ENCODE measurements at places on chromosomes 3 and 15. TPM values are rescaled to one million over a fixed set of nuclear protein-coding genes. Genes with fewer than 3 reads are reported as not detected.

The TEX9 gene
- 0.29 TPM for polyA plus RNA-seq

- no peak for DNase-seq
These were observed 79.0 kb upstream of the MFGE8 start for GRCh38 chr15:88992216-88992615.

DNA sequence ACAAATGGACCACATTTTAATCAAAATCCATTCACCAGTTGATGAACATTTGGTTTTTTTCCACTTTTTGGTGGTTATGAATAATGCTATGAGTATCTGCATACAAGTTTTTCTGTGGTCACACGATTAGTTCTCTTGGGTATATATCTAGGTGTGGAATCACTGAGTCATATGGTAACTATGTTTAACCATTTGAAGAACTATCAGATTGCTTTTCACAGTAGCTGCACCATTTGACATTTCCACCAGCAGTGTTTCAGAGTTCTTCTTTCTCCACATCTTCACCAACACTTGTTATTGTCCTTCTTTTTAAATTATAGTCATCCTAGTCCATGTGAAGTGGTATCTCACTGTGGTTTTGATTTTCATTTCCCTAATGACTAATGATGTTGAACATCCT lies 33.3 kb upstream of the ATG7 start:
- DNase-seq, result no peak

GRCh38 chr15:90487186-90487585 lies 42.5 kb upstream of the CRTC3 start:
- DNase-seq, result no peak

DNA sequence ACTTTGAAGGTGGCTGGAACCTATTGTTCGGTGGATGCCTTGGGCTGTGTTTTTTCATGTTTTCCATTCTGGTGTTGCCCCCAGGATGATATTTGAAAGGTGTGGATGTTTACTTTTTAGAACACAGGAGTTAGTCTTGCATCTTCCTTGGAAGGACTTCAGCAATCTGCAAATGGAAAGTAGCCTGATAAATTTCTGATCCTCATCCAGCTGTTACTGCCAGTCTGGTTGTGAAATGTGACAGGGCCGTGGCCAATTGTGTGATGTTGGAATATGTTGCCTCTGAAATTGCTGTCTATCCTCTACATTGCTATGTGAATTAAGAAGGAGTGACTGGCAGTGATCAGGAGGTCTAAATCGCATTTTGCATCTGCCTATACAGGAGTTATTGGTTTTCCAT lies 382.5 kb upstream of the C2CD4B start:
- DNase-seq, result no peak

DNA sequence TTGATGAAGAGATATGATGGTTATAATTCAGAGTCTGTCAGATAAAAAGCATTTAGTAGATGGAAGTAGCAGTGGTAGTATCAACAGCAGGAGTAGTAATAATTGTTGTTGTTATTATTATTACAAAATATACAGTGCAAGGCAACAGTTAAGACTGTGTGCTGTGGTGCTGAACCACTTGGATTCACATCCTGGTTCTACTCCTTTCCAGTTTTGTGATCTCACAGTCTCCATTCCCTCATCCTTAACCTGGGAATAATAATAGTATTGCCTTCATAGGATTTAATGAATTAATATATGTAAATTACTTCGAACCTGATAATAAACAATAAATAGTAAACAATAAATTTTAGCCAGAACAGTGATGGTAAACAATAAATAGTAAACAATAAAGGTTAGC lies 37.1 kb upstream of the TSC22D2 start:
- no peak for DNase-seq

GRCh38 chr15:33313491-33313890 lies 2.7 kb downstream of the RYR3 start:
- no peak for DNase-seq

DNA sequence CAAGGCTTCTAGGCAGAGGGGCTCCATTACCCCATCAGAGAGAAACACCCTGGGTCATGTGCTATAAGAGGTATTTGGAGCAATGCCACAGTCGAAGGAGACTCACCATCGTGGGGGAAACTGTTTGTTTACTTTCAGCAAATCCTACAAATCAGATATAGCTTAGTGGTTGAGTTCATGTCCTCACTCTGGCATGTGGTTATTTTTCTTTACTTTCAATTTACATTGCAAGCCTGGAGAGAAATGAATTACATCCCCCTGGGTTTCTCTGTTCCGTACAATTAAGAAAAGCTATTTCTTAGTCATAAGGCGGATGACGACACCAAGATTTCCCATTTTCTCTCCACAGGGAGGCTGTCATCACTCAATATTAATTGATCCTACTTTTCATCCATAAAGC lies 36.9 kb downstream of the RFTN1 start:
- no peak for DNase-seq

All from heart right ventricle (tissue), 16 donors.